Brain microvascular endothelial cell (primary cell): ENCODE measurements at places on chromosomes 2 and 18.
A peak's percentile ranks its signal among the peaks of the same experiment; 100 is the strongest.

DNA sequence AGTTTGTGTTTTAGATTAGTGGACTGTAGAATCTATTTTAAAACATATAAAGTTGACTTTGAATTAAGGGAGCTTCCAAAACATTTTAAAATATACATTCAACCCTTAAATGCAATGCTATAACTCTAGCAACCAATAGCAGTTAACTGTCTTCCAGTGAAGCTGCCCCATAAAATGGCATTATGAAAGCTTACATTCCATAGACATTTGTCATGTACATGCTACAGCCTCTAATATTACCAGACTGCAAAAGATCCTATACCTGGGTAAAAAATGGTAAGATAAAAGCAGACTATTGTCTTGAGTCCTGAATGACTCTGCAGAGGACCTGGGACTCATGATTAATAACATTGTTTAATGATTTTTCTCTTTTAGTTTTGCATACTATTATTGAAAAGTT is 489.4 kb downstream of the LRP1B start:
- no peak for DNase-seq

DNA sequence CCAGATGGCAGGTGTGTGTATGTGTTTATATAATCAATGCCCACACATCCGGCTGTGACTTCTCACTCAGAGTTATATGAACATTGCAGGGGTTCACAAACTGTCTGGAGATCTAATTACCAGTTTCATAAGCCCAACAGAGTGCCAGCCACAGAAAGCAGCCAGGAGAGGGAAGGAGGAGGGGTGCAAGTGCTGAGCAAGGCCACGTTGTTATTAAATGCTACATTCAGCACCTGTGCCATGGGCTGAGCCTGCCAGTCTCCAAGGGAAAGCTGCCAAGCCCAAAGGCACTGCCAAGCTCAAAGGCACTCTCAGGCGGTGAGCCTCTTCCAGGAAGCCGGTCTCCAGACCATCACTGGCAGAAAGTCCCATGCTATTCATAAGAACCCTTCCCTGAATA is 17.4 kb downstream of the XDH start:
- no peak for DNase-seq

DNA sequence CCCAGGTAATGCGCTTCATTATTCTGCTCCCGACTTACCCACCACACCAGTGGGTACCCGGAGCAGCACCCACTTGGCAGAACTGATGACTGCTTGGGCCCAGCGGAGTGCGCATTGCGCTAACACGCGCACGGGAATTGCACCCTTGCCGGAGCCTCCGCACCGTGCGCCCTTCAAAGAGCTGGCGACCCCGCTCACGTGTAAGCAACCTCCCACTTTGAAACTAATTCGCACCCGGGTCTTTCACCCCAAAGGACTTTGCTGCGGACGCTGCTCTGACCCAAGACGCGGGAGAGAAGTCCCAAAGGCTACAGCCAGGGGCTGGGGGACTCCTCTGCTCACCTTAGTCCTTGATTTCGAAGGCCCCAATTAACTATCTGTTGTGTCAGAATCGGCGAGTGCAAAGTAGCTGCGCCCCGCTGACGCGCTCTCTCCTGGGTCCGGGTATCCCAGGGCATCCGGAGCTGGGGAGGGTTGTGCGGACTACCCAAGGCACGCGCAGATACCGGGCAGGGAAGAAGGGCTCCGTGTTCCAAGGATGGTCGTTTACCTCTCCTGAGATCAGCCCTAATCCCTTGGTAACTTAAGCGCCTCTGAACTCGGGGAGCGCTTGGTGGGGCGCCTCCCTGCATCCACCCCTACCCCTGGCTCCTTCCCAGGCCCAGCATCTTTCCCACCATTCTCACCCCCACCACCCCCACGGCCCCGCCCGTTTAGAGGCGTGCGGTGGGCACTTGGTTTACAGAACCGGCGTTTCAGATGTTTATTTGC is 13.1 kb upstream of the SATB2 start:
- DNase-seq, result no peak

DNA sequence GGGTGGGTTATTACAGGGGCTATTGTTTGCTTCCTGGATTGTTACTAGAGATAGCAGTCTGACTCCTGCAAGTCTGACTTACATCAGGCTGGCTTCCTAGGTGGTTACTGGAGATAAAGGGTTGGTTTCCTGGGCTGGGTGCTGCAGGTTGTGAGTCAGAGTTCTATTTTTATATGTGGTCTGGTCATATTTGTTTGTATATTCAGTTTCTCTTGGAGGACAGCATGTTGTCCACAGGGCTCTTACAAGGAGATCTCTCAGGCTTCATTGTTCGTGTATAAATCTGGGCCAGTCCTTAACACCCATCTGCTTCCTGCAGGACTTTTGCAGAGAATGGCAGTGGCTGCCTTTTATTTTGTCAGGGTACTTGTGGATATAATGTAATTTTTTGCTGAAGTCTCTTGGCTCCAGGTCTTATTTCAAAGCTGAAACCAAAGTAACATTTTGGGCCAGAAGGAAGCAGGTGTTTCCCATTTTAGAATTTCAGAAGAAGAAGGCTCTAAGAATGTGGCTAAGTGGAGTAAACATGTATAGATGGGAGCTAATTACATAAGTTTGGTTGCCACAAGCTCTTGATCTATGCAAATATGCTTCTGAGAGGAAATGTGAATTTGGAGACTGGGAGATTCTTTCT is 65.9 kb upstream of the SLC16A14 start:
- DNase-seq, result peak; percentile 90

DNA sequence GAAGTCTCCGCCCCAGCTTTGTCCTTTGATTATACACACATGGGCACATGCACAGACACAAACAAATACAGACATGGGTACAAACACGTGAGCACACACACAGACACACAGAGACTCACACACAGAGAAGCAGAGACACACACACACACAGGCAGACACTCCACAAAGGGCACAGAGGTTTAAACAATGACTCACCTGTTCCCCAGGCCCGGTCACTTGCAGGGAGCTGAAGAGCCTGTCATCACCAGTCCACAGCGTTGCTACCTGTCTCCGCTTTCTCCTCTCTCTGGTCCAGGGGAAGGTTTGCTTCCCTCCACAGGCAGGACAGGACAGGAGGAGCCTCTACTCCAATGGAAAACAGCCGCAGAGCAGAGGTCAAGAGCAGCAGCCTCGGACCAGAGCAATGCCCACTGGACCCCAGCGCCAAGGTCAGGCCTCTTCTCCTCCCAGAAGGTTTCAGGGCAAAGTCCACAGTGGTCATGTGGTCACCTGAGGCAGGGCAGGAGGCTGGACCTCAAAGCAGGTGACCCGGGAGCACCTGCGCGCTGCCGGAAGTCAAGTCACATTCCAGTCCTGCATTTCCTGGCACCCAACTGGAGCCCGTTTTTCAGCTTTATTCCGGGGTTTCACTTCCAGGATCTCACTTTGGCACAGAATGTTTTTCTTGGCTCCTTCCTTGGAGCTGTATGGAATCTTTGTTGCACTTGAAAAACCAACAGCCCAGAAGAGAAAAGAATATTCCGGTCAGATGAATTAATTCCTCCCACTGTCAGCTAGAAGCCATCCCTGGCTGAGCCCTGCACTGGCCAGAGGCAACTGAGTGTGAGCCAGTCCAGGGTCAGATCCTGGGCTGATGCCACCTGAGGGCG is at the start of gene RAB17:
Gene RAB17 (minus strand): TSS at position 463 of the 869 bp plus-strand sequence. CDS start 4,580 bp downstream, outside the sequence.
- DNase-seq, result no peak

- no peak for DNase-seq
Measured at GRCh38 chr2:175468431-175469098, 287.1 kb upstream of the ATP5MC3 start.

DNA sequence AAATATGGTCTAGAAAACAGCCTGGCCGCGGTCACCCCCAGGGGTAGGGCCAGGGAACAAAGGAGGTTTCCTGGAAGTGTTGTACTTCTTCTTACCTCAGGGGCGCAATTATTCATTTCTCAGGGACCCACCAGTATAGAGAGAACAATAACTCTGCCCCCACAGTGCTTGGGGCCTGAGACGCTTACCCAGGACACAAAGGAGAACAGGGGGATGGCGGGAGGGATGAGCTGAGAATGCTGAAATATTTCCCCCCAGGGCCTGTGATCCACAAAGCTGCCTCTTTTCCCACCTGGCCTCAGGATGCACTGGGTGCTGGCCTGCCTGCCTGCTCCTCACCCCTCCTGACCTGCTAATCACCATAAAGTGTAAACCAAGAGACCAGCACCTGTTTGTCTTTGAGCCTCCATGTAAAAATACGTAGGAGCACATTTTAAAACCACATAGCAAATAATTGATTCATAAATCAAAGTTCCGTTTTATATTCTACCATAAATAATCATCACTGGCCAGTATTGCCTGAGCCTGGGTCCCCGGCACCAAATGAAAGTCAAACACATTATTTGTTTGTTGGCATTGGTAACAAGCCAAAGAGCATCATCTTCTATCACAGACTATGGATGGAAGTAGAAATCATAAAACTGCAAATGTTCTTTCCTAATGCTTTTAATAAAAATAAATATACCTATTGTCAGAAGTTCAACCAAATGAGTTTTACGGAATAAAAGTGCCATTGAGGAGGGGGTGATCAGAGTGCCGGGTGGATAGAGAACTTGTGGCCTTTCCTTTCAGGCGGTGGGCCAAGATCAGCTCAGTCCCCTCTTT is 67.3 kb upstream of the RMDN2 start:
- DNase-seq, result no peak

DNA sequence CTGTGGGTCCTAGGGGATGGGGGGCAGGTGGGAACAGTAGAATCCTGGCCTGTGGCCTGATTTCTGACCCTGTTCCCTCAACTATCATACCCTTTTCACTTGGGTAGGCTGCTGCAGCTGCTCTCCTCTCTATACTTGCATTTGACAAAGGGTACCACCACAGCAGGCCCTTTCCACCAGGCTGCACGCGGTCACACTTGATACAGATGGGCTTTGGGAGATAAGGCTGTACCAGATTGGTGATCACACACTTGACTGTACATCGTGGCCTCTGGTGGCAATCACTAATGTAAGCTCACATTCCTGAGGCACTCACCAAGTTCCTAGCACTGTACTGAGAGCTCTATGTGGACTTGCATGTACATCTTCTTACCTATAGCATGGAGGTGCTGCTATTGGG is 1.6 kb upstream of the RALB start:
- no peak for DNase-seq

DNA sequence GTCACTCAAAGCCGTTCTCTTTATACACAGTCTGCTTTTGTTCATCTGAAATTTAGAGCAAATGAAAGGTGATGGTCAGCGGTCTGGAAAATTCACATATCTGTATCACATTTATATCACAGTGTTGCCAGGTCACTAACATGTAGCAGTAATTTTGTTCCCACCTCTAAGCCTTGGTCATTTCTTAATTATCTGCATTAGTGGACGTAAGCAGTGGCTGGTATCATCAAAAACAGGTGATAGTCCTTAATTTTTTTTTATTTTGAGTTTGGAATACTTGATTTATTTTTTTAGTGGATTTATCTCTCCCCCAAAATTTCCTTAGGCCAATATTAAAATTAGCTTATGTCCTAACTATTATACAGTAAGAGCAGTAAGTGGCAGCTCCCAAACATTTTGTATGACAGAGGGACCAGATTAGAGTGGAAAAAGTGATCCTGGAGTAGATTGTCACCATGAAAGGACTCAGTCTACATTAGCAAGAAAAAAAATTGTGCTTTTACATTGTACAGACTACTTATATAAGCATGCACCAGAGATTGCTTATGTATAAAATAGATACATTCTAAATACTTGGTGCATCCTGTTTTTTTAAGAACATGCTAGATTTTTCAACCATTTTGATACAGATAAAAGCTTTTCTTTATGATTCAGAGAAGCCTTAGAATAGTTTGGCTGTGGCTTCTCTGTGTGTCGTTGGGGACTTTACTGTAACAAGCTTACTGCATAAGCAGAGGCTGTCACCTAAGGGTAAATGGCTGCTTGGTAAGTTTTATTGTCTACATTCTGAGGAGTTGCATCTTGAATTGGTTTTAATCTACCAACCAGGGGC is 65.0 kb downstream of the MAPRE2 start:
- DNase-seq, result no peak

DNA sequence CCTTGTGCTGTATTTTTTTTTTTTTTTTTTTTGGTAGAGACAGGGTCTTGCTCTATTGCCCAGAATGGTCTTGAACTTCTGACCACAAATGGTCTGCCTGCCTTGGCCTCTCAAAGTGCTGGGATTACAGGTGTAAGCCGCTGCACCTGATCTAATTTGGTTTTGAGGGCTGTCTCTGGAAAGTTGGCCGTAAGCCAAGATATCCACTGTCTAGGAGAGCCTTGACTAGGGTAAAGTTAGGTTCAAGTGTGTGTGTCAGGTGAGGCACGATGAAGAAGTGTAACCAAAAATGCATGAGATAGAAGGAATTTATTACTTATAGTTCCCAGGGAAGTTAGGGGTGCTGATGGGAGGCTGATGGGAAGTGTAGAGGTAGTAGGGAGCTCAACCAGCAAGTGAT is 46.7 kb downstream of the INO80C start:
- no peak for DNase-seq

DNA sequence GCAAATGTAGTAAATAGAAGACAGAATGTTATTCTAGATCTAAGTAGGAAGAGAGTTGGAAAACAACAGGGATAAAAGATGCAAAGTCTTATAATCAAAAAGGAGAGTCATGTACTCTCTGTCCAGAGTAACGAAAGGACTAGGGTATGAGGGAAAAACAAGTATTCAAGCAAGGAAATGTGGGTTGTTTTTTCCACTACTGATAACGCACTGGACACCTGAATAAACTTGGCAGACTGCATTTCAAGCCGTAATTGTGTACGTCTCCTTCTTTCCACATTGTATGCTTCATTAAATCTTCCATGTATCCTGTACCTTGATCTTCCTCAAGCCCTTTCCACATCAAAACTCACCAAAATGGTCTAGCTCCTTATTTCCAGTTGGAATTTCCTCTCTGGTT is 420.6 kb downstream of the ZEB2 start:
- DNase-seq, result no peak

DNA sequence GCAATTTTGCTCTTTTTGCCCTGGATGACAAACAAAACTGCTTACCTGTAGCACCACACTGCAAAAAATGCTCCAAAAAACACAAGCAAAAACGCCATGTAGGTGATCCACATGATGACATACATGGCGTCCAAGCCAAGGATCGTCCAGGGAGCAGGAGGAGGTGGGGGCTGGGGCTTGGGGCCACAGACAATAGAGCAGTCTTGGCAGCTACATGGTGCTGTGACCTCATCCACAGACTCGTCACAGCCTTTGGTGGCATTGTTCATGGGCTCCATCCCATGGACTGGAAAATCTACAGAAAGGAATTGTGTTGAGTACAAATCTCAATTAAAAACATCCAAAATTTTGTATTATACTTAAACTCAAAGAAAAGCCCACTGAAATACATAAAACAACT is 26.1 kb downstream of the NPC1 start:
- no peak for DNase-seq

GRCh38 chr2:25127646-25128045 is 40.7 kb downstream of the POMC start:
- no peak for DNase-seq
